ENCODE measurements at places on chromosomes 5 and 9.

DNA sequence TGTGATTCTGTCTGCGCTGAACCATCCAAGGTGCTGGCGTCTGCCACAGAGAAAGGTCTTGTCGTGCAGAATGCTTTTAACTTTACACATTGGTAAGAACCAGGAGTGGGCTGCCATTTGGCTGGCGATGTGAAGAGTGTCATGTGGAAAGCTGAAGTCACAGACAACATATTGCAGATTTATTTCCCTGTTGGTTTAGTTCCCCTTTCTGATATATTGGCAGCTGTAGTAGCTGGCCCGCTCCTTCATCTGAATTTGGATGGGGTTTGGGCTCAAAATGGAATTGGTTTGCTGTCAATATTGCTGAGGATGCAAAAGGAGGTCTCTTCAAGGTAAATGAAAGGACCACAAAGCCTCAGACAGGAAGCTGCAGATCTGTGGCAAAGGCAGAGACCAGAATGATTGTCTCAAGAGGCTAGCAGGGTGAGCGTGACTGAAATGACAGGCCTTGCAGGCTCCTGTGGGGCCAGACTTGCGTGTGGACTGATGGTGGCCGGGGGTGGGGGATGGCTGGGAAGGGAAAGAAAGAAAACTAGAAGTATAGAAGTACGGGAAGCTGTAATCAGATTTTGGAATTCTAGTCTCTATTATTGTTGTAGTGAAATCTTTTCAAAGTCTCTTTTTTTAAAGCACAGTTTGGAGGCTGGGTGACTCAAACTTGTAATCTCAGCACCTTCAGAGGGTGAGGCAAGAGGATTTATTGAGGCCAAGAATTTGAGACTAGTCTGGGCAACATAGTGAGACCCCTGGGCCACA is 25.1 kb upstream of the CD180 start:
- no peak for DNase-seq

DNA sequence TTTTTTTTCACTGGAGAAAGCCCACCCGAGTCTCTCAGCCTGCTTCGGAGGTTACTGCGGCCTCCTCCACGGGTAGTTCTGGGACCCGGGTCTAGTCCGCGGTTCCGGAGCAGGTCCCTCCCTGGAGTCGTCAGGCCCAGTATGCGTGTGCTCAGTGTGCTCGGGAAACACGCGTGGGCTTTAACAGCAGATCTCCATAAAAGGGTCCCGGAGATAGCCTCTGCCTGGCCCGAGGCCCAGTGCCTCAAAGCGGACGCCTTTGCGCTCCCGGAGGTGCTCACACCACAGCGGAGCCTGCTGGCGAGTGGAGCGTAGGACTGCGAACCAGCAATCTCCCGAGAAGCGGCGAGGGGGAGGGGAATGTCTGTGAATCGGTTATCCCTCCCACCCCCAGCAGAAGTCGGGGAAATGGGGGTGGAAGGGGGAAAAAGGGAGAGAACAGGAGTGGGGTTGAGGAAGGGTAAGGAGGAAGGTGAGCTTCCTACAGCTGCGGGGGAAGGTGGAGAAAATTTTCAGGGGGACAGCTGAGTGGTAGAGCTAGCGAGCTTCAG is 28.7 kb downstream of the CDKN2A start:
- no peak for DNase-seq

DNA sequence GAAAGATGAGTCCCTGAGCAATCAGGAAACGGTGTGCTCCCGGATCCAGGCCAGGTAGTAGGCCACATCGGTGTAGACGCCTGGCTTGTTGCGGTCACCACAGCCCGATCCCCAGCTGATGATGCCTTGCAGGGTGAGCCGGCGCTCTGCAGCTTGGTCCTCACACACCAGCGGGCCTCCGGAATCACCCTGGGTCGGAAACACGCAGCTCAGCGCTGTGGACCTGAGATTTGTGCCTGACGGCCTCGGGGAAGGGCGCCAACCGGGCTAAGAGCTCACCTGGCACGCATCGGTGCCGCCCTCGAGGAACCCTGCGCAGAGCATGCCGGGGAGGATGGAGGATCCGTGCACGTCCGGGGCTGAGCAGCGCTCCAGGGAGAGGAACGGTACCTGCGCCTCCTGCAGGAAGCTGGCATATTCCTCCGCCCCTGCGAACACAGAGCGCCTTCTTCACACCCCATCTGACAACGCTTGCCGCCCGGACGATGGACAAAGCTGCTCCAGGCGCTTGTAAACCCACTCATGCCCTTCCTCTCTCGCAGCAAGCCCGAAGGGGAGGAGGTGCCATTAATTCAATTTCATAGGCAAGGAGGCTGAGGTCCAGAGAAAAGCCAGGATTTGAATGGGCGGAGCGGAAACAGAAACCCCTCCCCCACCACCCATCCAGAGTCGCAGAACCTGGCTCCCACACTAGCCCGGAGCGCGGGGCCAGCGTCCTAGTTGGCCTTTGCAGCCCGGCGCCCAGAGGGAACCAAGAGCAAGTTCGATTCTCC is 2.0 kb upstream of the PFN3 start:
- peak; percentile 80 for DNase-seq

DNA sequence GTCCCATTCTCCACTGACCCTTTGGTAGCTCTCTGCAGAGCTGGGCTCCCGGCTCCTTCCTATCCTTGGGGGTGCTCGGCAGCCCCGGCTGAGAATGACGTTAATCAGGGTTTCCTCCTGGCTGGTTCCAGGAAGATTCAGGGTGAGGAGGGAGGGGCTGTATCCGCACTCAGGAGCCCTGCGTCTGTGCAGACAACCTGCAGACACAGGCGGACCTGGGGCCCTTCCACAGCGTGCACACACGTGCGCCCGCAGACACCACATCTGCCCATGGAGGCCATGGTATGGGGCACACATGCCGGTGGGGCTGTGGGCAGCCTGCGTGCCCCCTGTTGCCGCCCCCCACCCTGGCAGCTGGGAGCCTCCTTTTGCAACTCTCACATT is 66.6 kb upstream of the RNU6ATAC start:
- no peak for DNase-seq

DNA sequence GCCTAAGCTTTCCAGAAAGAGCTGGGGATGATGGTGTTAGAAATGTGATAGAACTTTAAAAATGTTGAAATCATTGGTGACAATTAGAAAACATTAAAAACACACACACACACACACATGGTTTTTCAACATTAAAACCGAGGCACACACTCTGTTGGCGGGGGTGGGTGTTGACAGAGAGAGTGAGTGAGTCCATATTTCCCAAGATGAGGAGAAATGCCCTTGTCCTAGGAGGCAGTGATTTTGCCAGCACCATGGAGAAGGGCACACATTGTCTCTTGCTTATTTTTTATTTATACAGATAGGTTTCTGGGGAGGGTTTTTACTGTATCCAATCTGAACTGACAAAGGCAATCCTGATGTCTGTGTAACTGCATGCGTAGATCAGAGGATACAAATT is 152.5 kb downstream of the INSYN2B start:
- DNase-seq = no peak

GRCh38 chr5:157903117-157903450 is 44.1 kb upstream of the CLINT1 start:
- DNase-seq = no peak

GRCh38 chr9:137007816-137008270 is 11.5 kb upstream of the CLIC3 start:
- DNase-seq = no peak

- DNase-seq = no peak
Observed at GRCh38 chr5:107359033-107359915, 311.5 kb downstream of the EFNA5 start.

DNA sequence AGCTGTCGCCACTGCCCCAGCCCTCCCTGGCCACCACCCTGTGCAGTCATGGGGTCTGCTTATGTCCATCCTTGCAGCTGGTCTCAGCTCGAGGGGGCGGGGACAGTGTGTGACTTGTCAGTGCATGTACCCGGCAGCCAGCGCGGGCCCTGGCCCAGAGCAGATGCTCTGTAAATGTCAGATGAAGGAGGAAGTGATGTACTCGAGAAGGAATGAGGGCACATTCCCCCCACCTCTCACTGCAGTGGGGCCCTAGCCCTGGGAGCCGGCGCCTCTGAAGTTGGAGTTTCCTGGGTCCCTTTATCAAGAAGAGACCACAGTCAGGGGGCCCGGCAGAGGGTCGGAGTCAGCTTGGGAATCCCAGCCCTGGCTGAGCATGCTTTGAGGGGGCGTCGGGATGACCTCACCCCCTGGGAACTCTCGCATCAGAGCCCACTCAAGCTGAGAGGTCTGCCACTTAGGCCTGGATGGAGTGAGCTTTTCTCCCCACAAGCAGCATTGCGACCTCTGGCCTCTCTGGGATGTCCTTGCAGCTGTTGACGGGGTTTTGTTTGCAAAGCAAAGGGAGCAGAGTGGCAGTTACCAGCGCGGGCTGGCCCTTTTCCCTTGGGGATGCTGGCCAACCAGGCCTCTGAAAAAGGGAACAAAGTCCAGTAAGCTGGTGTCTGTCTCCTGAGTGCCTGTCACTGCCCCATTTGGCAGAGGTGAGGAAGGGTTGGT is 19.0 kb downstream of the NEURL1B start:
- peak; percentile 74 for DNase-seq

DNA sequence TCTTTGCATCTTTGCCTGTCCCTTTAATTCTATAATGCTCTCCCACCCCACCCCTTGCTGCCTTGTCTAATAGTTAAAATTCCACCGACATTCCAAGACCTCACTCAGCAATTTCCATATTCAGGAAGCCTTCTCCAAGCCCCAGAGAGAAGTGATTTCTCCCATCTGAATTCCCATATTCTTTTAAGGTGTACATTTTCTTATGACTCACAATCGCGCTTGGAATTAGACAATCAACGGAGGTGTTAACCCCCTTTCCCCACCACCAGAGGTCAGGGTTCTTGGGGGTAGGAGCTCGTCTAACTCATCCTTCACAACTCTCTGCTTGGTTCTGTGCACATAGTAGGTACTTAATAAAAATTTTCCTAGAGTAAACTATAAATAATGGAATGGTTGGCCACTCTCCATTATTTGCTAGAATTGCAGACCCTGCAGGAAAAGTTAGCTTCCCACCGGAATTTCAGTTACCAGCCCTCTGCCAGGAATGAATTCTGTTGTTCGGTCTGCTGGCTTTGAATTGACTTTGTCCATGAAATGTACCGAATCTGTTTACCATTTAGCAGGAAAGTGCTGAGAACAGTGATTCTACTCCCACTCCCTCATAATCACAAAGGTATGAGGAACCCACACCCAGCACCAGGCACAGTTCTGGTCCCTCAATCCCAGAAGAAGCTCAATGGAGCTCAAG is 5.0 kb downstream of the KCNIP1 start:
- DNase-seq = no peak

DNA sequence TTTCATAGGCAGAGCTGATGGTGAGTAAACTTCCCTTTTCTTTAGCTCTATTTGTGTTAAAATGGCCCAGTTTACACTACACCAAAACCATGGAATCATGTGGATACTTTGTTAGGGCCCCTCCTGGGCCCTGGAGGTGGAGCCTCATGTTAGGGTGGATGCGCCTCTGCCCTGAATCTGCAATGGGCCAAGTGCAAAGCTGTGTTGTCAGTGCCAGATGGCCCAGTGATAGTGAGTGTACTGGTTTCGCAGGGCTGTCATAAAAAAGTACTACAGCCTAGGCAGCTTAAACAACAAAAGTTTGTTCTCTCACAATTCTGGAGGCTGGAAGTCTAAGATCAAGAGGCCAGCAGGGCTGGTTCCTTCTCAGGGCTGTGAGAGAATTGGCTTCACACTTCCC is 64.8 kb downstream of the HSPA4 start:
- no peak for DNase-seq

GRCh38 chr9:114501796-114502682 is 3.2 kb downstream of the WHRN start:
- DNase-seq = peak; percentile 25

- no peak for DNase-seq
Observed at GRCh38 chr5:68032216-68032762, 183.3 kb upstream of the PIK3R1 start.

DNA sequence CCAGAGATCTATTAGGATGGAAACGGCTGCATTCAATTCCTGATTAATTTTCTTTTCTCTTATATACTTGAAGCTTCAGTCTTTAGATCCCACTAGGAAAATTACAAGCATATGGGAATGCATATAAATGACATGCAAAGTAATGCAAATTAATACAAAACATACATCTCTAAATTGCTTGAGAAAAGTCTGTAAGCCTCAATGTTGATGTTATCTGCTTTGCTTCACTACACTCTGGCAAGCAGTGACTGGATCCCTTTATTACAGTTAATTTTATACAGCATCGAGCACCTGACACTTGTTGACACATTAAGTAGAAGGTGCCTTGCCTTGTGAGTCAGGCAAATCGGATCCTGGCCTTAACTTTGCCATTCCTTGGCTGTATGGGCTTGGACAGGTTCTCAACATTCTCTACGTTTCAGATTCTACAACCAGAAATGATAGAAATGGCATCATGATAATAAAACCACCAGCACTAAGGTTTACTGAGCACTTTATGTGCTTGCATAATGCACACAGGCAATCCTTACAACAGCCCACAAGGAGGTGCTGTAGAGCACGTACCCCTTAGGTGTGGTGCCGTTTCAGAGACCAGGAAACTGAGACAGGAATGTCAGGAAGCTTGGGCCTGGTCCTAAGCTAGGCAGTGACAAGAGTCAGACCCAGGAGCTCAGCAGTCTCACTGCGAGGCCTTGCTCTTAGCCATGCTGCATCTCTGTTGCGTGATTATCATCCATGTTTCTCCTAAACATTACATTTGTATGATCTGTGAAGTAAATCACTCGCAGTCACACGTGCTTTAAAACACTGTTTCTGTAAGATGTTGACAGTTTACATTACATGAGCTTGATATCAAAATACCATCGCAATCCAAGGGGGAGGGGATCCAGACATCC is 2.7 kb downstream of the GCNT4 start:
- no peak for DNase-seq

DNA sequence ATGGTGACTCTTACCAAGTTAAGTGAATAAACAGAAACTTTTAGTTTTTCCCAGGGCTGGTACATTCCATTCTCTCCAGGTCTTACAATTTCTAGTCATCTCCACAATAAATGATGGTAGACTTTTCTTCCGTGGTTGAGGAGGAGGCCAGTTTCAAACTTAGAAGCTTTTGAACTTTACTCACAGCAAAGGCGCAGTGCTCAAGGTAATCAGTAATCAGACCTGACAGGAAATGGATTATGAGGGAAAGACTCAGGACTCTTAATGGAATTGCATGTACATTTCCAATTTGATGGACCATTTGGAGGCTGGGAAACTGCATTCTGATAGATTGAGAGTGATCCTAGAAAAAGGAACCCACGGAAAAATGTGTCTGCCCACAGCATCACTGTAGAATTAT is 93.7 kb downstream of the SNCAIP start:
- DNase-seq = no peak

GRCh38 chr5:153153086-153153485 is 337.4 kb upstream of the GRIA1 start:
- DNase-seq = no peak
